Hematopoietic multipotent progenitor cell (in vitro differentiated cells): ENCODE measurements at places on chromosomes 6 and 20. TPM values are rescaled to one million over a fixed set of nuclear protein-coding genes. Genes with fewer than 3 reads are reported as not detected.
A peak's percentile ranks its signal among the peaks of the same experiment; 100 is the strongest.

GRCh38 chr6:101458826-101459225, 65.3 kb downstream of the GRIK2 start:
- DNase-seq, result no peak

DNA sequence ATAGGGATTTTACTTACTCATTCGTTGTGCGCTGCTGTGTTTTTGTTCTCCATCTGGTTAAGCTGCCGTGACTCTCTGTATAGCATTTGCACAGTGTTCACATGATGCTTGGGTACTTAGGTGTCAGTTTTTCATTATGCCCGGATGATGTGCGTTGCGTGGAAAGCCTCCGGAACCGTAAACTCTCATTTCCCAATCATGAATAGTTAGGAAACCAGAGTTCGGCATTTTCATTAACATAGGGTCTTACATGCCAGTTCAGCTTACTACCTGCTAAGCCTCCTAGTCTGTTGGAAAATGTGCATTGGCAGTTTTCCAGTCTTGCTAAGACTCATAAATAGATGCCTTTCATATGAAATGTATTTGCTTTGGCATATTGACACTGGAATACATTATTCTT, 483.4 kb upstream of the FLRT3 start:
- DNase-seq, result no peak

DNA sequence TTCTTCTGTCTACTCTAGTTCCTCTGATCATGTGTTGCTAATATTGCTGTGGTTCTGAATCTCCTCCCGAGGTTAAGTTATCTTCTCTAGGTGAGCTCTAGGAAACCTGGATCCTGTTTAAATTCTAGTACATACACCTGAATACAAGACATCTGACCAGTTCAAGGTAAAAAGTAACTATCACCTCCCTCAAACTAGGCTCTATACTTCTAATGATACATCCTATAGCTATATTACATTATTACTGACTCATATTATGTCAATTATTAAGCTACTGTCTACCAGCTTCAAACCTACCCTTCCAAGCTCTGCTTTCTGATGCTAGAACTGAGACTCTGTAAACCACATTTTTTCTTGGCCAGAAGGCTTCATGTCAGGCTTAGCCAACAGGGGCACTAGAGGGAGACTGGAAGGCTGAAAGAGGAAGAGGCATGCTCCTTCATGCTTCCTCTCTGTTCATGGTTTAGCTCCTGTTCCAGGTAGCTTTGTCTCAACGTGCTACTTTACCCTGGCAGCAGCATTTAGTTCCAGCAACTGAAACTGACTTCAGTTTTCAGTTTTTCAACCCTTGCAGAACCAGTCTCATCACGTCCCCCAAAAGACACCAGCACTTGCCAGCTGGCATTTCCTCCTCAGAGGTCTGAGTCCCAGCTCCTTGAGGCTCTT, 148.4 kb upstream of the TOP1 start:
- no peak for DNase-seq

DNA sequence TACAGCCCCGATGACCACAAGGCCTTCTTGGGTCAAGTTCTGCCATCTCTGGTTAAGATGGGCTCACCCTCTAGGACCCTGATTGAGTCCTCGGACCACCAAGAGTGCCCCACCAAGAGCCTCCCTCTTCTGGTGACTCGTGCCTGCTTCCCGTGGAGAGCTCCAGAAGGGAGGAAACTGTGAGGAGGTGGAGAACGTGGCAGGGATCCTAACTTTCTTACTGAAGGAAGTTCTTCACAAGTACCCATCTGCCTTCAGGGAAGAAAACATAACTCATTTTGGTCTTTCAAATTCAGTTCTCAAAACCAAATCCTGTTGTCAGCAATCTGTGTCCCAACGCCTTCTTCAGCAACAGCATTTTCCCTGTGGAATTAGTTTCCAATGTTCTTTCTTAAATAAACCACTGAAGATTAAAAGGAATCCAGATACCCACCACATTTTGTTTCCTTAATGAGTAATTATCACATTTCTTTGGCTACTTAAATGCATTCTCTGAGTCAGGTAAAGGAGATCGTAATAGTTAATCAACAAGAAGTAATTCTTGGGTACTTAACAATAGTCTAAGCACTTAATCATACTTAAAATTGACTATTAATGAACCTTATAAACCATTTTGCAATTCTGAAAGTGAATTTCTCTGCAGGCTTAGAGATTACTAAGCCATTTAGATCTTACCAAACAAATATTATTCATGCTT, 185.8 kb upstream of the SGK1 start:
- DNase-seq, result no peak

Gene MTCH1
- total RNA-seq, result 110 TPM

DNA sequence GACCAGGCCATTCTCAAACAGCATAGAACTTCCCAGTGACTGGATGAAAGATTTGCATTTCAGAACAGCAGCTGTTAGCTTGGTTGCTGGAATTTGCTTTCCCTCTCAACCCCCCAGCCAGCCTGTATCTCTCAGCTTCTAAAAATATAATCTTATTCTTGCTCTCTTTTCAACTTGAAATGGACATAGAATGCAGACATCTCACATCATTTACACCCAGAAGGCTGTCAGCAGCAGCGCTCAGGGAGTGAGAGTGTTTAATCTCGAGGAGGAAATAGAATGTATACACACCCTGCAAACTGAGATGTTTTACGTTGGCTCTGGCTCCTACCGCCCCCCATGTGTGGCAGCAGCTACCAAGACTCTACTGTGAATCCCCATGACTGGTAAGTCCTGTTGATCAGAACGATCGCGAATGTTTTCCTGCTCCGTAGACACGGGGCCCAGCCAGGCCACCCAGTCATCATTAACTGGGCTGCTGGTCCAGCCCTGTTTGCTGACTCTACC, 163.4 kb upstream of the SLC24A3 start:
- no peak for DNase-seq

Gene ECT2L
- total RNA-seq, result not detected

Gene PTK7
- total RNA-seq, result 63.8 TPM

DNA sequence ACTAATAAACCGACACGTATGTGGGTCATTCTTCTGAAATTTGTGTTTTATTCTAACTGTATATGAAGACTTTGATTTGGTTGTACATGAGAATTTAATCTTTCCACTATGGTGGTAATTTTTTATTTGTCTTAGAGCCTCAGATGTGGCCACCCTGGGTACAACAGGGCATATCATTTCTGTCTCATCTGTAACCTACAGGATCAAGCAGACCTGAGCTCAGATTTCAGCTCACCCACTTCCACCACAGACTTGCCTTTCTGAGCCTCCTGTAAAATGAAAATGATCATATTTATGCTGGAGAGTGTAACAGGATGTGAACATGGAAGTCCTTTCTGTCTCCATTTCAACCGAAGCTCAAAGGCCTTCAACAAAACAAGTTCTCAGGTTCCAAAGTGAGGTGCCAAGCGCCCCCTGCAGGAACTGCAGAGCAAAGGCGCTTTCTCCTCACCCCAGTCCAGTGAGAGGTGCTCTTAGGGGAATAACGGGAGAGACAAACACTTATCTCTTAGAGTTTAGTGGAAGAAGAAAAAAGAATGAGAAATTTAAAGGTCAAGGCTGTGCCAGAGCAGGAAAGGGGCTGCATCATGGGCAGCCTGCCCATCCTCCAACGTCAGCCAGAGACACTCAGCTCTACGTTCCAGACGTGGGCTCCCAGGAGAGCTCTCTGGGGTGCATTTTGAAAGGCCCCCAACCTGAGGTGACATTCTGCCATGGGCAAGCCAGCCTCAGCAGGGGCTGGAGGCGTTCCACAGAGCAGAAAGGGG, 23.0 kb upstream of the CD24 start:
- DNase-seq, result peak; percentile 49

Gene CPXM1
- total RNA-seq, result 150 TPM
